Activated naive CD8-positive, alpha-beta T cell treated with anti-CD3 and anti-CD28 coated beads, Interleukin-2, amount 50 U/mL, for 16 hours (primary cell): ENCODE measurements at places on chromosomes 1 and 21.

- no peak for DNase-seq
Measured at GRCh38 chr1:12528021-12528852, 89.8 kb downstream of the DHRS3 start.

- DNase-seq: peak; percentile 34
Measured at GRCh38 chr1:212566522-212567479, 41.8 kb upstream of the ATF3 start.

GRCh38 chr1:11478571-11479374, at the start of gene DISP3:
Gene DISP3, plus strand, starts transcription at chr1:11479155. Its CDS starts 21,838 bp downstream, at chr1:11500993.
- peak; percentile 50 for DNase-seq

GRCh38 chr1:87169263-87169910, 159.3 kb upstream of the LMO4 start:
- DNase-seq: no peak

DNA sequence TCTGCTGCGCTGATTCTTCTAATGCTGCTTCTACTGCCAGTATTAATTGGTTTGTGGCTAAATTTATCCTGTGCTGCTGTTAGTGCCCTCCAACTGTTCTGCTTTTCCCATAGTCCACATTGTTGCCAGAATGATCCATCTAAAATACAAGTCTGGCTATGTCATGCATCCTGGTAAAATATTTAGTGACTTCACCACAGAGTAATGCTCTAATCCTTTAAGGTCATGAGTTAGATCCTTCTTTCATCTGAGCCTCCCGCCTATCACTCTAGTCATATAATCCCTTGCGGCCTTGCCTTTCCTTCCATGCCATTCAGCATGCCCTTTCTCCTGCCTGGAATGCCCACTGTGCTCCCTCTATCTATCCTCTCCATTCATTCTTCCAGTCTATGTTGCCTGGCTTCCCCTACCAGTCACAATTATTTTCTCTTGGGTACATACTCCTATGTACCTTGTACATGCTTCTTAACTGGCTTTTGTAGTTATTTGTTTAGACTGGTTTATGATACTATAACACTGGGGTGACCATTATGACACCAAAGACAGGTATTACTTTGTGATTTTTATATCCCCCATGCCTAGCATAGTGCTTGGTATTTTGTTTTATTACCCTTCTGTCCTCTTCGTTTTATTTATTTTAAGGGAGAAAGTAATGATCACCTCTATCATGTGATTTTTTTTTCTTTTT, 144.0 kb downstream of the MAGI3 start:
- DNase-seq: no peak

GRCh38 chr1:87853576-87854351, 525.1 kb downstream of the LMO4 start:
- DNase-seq: no peak

GRCh38 chr1:66787641-66788040, 13.4 kb downstream of the INSL5 start:
- no peak for DNase-seq

DNA sequence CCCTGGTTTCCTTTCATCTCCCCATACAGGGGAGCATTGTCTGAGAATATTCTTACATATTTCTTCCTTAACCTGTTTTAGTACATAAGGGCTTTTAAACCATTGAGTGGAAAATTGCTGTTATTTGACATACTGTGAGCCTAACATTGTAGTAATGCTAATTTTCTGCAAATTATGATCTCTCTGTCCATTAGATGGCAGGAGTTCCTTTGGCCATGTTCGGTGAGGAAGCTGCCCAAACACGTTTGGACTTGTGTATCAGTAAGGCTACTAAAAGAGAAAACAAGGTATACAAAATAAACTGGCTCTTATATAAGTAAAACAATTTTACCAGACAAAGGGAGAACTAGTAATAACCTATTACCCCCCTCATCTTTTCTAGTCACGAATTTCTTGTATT, 29.2 kb downstream of the CDC7 start:
- no peak for DNase-seq

DNA sequence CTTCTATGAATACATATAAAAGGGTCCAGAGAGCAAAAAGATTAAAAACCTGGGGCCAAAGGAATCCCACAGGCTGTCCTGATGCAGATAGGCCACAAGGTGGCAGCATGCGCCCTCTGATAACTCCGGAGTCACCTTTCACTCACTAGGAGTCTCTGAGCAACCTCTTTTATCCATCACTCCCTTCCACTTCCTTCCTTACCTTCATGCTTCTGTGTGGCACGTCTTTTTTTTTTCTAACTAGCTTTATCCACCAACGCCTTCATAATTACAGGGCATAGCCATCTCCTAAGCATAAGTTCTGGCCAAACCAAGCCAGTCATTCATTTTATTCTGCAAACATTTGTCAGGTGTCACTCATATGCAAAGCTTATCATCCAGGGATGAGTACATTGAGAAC, 3.9 kb upstream of the PGLYRP4 start:
- DNase-seq: peak; percentile 19

DNA sequence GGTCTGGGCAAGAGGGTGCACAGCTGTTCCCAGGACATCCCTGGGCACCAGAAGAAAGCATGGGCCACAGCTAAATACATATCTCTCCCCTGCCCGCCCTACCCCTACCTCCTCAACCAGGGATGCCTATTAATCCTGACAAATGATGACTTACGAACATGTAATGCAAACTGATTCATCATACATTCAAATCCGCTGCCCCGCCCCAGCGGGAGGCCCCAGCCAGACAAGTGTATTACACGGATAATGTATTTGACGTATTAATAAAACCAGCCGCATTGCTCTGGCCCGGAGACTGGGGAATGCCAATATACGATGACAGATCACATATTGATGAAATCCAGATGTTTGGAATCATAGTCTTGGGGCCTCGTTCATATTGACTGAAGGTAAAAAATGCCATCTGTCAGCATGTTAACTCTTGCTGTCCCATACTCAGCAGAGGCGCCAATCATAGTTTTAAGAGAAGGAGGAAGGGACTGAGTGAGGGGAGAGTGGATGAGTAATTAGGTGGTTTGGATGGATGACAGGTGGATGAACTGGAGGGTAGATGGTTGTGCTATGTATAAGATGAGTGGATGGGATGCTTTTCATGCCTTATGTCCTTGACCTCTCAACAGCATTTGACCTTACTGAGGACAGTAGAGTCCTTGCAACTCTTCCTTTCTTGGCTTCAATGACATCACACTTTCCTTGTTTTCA, 68.2 kb downstream of the TMEM53 start:
- no peak for DNase-seq

DNA sequence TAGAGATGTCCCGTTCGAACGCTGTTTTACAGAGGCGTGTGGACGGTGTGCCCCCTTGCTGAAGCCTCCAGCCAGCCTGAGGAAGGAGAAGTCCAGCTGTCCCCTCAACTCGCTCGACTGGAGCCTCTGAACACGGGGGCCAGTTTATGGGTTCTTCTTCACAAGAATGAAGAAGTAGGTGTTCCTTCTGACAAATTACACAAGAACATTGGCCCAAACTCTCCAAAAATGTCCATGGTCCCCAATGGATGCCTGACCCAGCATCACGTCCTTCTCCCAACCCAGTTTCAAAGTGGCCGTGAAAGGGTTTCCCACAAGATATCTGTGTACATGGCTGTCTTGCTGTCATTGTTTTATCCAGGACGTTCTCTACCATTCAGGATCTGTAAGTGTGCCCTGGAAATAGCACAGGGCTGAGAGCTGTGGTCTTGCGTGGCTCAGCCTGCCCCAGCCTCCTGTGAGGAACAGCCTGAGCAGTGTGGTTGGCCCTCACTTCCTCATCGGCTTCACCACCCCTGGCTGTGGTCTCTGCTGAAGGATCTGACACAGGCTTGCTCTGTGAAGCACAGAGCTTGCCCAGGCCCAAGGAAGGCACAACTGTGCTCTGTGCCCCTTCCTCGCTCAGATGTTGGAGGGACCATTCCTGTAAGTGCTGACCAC, 1.0 kb upstream of the S100B start:
- no peak for DNase-seq

DNA sequence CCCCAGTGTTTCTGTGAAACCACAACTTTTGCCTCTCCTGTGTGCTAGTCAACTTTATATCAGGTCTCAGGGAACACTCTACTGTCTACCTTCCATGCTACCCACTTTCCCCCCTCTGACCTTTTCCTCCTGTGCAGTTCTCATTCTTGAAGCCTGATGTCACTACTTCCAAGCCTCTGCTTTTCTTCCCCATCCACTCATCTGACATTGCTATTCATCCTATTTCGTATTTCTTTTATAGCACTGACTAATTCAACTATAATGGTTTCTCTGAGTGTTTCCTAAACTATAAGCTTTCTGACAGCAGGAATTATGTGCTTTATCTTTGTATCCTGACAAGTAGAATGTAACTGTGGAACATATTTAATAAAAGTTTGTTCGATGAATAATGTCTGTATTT, 18.2 kb upstream of the DPH5 start:
- no peak for DNase-seq
